Upper lobe of right lung (tissue), 1 donor: ENCODE measurements at places on chromosomes 16 and 17.

- DNase-seq, result no peak
These were observed 28.3 kb downstream of the AATF start for GRCh38 chr17:36977066-36977465.

DNA sequence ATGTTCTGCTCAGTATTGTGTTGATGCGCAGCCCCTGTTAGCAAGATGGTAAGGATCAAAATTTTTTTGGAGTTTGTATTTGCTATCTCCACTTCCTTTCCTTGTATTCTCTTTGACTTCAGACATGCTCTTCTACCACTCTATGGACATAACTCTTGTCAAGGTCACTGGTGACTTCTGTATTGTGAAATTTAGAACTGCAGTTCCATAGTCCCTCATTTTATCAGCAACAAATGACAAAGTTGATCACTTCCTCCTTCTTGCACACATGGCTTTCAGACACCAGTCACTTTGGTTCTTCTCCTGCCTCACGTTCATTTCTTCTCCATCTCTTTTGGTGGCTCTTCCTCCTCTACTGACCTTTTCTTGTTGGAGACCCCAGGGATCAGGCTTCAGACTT, 21.1 kb downstream of the COX11 start:
- no peak for DNase-seq

DNA sequence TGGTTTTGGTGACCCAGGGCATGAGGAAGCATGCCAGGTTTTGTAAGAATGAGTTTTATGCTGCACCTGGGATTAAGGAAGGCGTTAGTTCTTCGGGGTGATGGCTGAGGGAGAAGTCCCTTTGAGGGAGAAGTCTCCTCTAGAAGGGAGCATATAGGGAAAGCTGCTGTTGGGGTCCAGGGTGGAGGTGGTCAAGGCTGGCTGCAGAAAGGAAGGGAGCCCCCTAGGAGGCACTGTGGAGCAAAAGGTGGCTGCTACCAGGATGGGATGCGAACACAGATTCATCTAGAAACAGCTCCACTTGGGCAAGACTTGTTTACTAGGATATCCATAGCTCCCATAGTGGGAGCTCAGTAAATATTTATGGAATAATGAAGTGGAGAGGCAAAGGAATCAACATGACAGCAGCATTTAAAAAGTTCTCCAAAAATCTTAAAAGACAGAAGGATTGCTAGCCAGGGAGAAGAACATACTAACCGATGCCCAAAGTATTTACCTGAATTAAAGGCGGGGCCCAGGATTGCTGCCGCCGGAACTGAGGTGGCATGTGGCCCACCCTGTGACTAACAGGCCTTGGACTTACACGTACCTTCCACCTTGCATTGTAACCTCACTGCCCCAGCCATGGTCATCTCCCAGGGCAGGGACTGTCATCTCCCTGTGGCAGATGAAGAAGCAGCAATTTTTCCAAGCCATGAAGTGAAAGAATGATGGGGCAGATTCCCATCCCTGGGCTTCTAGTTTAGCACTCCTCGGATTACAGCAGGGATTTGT, 7.1 kb upstream of the LPCAT2 start:
- no peak for DNase-seq

DNA sequence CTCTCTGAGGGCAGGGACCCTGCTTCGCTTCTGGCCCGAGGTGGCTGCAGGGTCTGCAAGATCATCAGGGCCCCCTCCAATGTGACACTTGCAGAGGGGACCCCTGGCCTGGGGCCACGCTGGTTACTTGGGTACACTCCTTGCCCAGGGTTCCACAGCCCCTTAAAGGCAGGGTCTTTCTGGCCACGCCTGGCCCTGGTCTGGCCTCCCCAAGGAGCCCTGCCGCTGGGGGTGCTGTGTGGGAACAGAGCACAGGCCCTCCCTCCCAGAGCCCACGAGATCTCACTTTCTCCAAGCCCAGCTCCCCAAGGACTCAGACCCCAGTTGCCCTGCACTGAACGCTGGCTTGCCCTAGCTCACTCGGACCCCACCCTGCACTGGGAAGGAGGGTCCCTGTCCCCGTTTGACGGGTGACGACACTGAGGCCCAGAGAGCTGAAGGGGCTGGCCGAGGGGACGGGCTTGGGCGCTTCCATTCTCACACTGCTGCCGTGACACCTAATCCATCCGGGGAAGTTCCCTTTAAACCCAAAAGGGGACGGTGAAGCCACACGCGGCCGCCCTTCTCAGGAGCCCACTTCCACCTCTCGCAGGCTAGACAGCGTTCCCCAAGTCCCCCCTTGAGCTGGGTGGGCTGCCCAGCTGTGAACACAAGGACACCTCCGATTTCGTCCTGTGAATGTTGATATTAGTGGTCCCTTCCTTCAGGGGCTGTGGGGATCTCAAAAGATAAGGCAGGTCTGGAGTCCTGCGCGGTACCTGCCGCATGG, 26.9 kb upstream of the OSGIN1 start:
- peak; percentile 63 for DNase-seq

GRCh38 chr17:48570325-48571023, 7.7 kb downstream of the HOXB4 start:
- no peak for DNase-seq

- DNase-seq, result no peak
These were observed 19.1 kb downstream of the NGFR start for GRCh38 chr17:49514071-49514721.

GRCh38 chr16:468068-468821, 42.8 kb downstream of the RAB11FIP3 start:
- no peak for DNase-seq

GRCh38 chr16:16933861-16934260, 536.9 kb downstream of the XYLT1 start:
- DNase-seq, result no peak

GRCh38 chr17:80129006-80129565, 17.8 kb downstream of the EIF4A3 start:
- no peak for DNase-seq

- DNase-seq, result peak; percentile 30
These were observed 9.9 kb downstream of the TSPOAP1 start for GRCh38 chr17:58318627-58319172.

- no peak for DNase-seq
These were observed 3.9 kb upstream of the CACNG4 start for GRCh38 chr17:66960613-66961012.

DNA sequence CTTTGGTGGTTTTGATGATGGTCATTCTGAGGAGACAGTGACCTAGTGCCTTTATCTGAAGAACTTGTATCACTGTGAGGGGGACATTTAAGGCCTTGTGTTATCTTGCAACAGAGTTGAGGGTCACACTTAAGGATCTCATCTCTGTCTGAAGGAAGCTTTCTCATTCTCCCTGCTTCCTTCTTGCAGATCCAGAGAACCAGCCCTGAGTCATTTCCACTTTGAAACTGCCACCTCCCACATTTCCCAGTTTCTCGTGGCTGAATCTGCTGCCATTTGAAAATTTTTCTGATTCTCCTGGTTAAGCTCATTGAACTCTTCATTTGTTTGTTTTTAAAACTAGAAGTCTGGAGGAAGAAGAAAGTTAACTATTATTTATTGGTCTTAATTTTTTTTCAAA, 190.2 kb upstream of the CDH11 start:
- DNase-seq, result no peak
